AG08396 (cell line): ENCODE measurements at places on chromosomes 12 and 14.

DNA sequence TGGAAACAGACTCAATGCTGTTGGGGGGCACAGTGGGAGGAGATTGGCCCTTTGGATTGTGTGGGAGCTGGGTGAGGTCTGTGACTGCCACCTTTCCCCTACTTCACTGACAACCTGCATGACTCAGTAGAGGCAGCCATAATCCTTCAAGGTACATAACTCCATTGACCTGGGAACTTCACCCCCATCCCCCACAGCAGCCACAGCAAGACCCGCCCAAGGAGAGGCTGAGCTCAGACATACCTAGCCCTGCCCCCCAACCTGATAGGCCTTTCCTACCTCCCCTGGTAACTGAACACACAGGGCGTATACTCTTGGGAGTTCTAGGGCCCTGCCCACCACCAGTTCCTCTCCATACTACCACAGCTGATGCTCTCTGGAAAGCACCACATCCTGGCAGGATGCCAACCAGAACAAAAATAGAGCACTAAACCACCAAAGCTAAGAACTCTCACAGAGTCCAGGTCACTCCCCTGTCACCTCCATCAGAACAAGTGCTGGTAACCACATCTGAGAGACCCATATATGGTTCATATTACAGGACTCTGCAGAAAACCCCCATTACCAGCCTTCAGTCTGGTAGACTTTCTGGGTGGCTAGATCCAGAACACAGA, 703.9 kb downstream of the FSCB start:
- no peak for DNase-seq

- no peak for DNase-seq
Observed at GRCh38 chr12:131365821-131366260, 345.0 kb upstream of the SFSWAP start.

DNA sequence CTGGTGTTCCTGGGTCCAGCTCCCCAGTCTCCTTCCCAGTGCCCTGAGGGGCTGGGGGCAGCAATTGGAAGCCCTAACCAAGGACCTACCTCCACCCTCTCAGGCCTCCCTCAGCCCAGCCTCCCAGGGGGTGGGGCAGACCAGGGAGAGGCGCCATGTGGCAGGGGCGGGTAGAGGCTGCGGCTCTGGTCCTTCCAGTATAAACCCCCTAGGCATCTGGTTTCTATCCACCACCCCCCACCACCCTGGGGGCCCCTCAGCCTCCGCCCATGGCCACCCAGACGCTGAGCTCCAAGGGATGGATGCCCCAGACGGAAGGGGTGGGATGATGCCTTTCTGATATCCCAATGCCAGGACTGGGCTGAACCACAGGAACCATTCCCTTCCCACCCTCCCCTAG, 2.8 kb upstream of the SP7 start:
- no peak for DNase-seq

- no peak for DNase-seq
Observed at GRCh38 chr12:103043531-103044486, 86.3 kb downstream of the ASCL1 start.

DNA sequence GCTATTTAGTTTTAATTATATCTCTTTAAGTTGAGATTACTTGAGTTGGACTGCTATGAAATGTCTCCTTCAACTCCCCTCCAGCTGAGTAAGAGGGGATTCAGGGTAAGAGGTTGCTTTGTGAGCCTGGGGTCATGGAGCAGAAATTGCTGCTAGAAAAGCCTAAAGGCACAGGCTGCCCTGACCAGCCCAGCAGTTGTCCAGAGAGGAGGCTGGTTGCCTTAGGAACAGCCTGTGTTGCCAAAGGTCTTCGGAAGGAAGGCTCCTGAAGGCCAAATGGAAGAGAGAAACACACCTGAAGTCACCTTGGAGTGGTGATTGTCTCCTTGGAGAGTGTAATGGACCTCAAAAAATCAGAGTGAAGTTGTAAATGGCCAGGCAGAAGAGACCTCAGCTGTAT, 235.5 kb upstream of the PDE3A start:
- DNase-seq, result no peak

DNA sequence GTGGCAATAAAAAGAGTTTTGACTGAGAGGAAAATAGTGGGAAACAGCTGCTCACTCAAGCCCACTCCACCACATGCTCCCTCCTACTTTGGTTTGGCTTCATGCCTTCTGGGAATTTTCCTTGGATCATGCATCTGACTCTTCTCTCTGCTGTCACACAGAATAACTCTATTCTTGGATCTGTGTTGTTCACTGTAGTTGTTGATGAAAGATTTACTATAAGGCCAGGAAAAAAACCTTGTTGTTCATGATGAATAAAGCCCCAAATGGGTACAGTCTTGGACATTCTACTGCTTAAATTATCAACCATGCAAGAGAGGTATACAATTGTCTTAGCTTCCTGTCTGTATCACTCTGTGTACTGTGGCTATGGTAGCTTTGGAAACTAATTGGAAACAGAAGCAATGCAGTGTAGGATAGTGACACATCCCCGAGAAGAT, 70.5 kb downstream of the TMX1 start:
- no peak for DNase-seq

GRCh38 chr14:84273181-84273580, 1256.8 kb upstream of the FLRT2 start:
- no peak for DNase-seq

DNA sequence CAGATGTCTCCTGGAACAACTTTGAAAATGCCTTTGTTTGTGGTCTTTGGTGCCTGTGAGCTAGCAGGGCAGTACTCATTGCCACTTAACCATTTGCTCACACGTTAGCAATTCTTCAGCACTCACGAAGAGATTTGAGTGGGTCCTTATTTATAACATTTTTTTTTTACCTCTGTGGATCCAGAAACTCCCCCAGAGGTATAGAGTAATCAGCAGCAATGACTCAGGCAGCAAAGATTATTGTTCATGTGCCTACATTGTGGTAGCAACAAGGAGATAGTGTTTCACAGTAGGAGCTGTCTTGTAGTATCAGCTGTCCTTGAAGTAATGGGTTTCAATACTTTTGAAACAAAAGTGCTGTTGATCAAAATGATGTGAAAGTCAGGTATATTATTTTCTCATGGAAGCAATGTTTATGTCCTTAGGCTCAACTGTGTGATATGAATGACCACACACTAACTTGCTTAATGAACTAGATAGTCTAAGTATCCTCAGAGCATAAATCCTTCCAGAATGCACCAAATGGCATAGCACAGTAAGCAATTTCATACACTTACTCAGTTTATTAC, 304.1 kb downstream of the EGLN3 start:
- no peak for DNase-seq

GRCh38 chr12:10341892-10342509, 34.3 kb downstream of the KLRD1 start:
- no peak for DNase-seq

GRCh38 chr14:87156878-87157277, 836.1 kb downstream of the GALC start:
- DNase-seq, result no peak

DNA sequence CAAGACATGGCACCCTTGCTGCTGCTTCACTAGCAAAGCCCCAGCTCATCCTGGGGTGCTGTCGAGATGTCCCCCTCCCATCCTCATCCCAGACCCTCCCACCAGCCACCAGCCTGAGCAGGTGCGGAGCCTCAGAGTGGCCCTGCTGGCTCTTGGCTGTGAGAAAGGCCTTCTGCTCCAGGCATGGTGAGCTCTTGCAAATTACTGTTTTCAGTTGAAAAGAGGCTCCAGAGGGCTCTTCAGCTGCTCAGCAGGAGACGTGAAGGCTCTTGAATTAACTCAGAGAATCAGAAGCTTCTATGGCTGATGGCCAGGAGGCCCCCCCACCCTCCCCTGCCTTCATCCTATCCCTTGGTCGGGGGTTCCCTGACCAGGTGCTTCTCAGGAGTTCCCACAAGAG, 44.1 kb downstream of the WSCD2 start:
- no peak for DNase-seq

- no peak for DNase-seq
Observed at GRCh38 chr14:76324133-76324532, 51.8 kb upstream of the ESRRB start.

DNA sequence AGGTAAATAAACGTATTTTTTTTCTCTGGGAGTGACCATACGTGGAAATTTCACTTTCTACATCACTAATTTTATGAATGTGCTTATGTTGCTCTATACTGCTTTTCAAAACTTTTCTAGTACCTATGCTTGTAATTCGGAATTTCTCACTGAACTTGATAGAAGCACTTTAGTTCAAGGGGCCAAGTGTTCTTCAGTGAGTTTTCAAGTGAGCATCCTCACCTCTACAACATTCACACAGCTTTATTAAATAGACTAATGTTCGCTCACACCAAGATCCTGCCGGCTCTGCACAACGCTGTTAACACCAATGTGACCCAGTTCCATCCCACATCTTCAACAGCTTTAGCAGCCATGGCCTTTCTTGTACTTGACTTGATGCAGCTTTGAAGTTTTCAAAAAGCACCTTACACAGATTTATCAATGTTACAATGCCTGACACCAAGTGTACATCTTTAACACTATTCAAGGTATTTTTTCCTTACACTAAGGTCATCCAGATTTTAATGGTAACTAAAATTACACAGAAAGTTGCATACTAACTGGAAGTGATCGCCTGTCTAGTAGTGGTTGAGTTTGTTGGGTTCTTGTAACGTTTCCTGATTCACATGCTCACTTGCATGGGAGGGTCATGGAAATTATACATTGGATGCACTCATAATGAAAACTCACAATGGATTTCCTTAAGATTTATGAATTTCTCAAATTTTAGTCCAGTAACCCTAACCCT, 4.5 kb downstream of the UBC start:
- DNase-seq, result no peak

DNA sequence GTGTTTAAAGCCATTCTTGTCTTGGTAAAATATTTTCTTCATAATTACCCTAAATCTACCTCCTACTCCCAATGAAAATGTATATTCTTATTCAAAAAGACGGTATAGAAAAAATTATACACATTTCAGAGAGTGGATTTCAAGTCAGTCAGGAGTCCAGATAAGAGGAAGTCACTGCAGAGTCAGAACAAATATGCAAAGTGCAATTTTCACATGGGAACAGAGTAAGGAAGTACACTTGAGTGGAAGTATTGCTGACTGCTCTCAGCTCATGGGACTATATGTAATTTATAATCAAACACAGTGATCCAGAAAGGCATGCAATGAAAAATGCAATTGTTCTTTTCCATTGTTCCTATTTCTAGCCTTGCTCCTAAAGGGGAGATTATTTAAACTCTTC, 1128.0 kb downstream of the AACS start:
- DNase-seq, result no peak
